ENCODE measurements at places on chromosomes 13 and 19.

DNA sequence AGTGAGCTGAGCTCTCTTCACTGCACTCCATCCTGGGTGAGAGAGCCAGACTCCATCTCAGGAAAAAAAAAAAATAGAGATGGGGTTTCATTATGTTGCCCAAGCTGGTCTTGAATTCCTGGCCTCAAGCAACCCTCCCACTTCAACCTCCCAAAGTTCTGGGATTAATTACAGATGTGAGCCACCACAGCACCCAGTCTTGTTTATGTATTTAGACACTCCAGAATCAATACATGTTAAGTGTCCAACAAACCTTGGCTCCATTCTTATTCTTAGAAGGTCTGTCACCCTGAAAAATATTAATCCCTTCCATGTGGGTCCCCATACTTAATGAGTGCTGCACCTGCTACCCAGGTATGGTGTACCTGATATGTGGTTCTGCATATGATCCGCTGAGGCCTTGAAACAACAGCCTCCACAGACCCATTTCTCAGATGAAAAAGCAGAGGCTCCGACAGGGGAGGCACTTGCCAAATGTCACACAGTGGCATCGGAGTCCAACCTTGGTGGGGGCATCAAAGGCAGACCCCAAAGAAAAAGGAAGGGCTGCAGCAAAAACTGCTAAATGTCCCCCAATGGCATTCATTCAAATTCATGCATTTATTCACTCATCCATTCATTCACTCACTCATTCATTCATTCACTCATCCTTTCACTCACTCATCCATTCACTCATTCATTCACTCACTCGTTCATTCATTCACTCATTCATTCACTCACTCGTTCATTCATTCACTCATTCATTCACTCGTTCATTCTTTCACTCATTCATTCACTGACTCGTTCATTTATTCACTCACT is 16.7 kb downstream of the TICAM1 start:
- no peak for DNase-seq

DNA sequence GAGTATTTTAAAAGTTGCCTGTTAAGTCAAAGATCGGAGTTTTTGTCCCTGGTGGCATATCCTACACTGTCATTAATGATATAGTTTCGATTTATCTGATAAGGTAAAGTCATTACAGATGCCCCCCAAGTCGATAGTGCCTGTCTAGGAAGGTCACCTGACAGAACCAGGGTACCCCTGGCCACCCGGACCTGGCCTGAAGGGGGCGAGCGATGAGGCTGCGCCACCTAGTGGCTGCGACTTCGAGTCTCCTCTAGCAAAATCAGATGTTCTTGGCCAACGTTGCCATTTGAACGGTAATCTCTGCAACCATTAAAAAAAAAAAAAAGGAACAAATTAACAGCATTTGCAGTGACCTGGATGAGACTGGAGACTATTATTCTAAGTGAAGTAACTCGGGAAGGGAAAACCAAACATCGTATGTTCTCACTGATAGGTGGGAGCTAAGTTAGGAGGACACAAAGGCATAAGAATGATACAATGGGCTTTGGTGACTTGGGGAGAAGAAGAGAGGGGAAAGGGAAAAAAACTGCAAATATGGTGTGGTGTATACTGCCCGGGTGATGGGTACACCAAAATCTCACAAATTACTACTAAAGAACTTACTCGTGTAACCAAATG is 565.1 kb downstream of the LIG4 start:
- peak; percentile 14 for DNase-seq

GRCh38 chr13:23588666-23589065 is 18.5 kb downstream of the TNFRSF19 start:
- no peak for DNase-seq

DNA sequence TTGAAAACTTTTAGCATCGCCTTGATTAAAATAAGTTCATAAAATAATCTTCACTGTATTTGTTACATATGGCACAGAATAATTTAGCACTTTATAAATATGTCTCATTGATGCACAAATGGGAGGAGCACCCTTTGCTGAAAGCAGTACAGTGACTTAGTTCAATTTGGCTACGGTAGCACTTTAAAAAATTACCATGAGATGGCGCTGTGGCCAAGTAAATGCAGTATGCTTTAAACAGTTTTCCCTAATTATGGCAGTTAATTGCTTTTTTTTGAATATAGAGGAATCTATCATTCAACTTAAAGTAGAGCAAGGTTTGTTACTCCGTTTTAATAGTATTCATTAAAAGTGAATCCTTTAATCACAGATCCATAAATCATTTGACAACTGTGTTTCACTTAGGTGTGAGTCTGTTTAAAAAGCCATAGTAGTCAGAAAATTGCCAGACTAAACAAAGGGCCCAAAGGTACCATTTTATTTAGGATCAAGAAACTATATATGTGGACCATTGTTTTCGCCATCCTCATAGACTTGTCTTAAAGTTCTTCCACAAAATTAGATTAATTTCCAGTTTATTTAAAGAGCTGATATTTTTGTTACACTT is 34.7 kb upstream of the ESD start:
- DNase-seq = peak; percentile 18

GRCh38 chr19:52237771-52238400 is 31.5 kb upstream of the ZNF766 start:
- DNase-seq = peak; percentile 42

DNA sequence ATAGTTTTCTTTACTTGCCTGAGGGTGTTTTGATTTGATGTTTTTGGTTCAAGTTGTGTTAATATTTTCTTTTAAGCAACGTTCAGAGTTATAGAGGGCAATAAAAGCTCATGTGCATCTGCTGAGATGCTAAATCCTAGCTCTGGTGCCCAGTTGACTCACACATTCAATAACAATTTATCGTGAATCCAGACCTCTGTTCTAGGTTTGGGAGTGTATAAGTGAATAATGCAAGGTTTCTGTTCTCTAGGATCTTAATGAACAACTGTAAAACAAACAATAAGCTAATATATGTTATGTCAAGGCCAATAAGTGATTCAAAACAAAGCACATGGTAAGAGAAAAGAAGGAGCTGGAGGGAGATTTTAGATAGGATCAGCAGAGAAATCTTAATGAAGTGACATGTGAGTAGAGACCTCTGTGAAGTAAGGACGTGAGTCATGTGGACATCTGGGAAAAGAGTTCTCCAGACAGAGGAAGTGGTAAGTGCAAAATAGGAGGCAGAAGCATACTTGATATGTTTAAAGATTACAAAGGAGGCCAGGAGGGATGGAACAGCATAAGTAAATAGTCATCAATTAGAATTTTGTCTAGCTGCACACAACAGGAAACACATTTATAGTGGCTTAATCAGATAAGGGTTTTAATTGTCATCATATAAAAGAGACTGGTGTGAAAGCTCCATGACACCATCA is 278.5 kb upstream of the HTR2A start:
- DNase-seq = no peak

DNA sequence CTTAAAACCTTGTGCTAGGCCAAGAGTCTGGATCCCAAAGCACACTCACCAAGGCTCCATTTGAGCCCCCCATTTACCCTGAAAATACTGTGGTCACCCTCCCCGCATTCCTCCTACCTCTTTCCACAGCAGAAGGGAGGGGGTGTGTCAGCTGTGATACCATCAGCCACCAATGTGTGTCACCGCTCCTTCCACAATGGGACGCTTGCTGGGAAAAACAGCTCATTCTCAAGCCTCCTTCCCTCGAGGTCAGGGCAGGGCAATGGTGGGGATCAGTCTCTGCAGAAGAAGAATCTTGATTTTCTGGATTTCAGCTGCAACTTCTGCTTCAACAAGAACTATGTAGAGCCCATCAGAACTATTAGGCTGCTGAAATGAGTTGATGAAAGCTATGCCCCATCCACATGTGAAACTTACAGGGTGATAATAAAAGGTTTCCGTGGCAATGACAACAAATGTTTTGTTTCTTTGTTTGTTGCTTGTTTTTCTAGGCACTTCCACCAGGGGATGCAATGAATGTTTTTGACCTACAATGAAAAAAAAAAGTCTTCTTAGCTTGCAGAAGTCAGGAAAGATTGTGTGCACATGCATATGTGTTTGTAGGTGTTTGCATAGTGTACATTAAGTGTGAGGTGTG is 26.4 kb upstream of the ZNF507 start:
- no peak for DNase-seq

- no peak for DNase-seq
These were observed 1.7 kb upstream of the C19orf85 start for GRCh38 chr19:55466241-55466614.

GRCh38 chr13:108086678-108087077 is 128.7 kb downstream of the LIG4 start:
- no peak for DNase-seq

DNA sequence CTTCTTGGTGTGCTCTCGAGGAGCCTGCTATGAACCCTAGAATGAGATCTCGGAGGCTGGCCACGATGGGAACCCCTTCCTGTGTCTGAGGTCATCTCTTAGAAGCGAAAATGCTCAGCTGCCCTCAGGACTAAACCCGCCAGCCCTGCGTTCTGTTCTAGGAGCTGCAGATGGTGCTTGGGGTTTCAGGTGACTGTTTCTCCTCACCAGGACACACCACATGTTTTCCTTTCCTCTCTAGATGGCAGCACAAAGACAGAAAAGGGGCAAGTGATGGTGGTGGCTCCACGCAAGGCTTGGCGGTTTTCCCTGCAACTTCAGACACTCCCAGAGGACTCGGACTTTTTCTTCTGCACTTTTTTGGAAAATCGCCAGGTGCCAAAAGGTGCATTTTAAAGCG is 60.1 kb downstream of the RNASEH2B start:
- DNase-seq = no peak

GRCh38 chr19:32581705-32582179 is 752 bp downstream of the PDCD5 start:
- DNase-seq = no peak

DNA sequence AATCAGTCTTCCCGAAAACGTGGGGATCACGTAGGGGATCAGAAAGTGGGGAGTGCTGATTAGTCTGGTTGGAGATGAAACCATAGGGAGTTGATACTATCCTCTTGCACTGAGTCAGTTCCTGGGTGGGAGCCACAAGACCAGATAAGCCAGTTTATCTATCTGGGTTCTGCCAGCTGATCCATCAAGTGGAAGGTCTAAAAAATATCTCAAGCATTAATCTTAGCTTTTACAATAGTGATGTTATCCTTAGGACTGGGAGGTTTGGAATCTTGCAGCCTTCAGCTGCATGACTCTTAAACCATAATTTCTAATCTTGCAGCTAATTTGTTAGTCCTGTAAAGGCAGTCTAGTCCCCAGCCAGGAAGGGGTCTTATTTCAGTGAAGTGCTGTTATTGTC is 2474.2 kb downstream of the PCDH9 start:
- no peak for DNase-seq

DNA sequence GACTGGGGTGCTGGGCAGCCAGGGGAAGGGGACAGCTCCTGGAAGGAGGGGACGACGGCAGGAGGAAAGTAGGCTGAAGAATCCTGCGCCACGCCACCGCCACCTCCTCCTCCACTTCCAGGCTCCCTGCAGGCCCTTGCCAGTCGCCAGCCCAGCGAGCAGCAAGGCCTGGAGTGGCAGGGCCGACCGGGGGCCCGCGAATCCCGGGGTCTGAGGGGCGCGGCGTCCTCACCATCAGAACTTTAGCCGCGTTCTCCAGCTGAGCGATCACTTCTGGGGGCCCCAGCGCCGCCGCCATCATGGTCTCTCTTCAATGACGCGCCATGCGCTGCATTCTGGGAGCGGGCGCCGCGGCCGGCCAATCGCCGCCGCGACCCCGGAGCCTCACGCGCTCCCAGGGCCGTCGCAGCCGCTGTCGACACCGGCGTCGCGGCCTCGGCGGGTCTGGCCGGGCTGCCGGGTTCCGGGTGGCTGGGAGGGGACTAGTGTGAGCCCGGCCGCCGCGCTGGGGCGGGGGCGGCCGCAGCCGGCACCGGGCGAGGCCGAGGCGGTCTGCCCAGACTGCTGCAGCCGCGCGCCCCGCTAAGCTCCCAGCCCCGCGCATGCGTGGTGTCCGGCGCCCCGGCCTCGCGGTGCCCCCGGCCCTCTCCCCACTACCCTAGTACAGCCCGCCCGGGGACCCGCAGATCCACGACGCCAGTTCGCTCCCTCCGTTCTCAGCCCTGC is at the start of gene XPO4:
Gene XPO4 (minus strand): TSS at position 309 of the 726 bp plus-strand sequence. CDS start 8 bp downstream, at position 301.
- peak; percentile 68 for DNase-seq

- no peak for DNase-seq
These were observed 10.4 kb upstream of the GIPR start for GRCh38 chr19:45657520-45658167.

- no peak for DNase-seq
These were observed 21.3 kb upstream of the MTRF1 start for GRCh38 chr13:41284512-41285288.

DNA sequence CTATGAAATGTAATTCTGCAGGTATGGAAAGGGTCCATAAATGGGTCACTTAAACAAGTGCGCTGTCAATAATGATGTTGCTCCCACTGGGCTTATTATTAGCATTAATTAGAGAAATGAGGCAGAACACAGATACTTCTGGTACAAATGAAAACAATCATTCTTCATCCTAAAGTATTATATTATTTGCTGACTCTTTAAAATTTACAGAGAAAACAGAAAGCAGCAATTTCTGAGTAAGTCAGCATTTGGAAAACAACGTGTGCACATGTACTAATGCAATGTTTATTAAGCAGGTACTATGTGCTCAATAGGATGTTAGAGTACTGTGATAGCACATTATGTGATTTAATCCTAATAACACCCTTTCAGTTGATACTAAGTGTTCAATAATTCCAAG is 2.4 kb upstream of the ZNF676 start:
- DNase-seq = no peak

DNA sequence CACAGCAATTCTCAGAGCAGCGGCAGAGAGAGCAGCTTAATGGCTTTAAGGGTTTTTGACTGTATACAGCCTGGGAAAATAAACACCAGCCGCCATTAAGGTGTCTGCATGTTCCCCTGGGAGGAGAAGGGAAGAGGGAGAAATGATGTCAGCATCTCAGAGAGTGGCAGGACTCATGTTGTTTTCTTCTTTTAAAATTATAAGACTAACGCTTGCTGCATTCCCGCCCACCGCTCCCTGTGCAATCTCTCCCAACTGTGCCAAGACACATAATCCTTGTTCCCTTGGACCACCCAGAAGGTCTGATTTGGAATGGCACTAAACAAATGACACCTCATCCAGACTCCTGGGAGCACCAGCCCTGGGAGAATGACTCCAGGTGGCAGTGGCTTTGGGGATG is 27.7 kb upstream of the FAM216B start:
- no peak for DNase-seq

- no peak for DNase-seq
These were observed 824.3 kb upstream of the ATXN8OS start for GRCh38 chr13:69283301-69283700.

DNA sequence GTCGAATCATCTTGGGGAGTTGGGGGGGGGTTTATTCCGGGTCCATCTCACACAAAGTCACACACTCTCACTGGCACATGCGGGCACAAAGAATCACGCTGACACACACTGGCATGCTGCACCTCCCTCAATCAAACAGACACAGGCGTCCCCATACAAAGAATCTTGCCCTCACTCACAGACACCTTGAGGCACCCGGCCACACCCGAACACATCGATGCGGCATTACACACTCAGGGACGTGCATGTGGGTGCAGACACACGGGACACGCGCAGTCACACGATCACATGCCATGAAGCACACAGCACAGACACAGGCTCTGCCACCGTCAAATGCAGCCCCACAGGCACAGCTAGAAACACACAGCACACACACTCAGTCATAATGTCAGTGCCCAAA is 7.8 kb downstream of the NFIX start:
- DNase-seq = no peak

Measured in CD8-positive, alpha-beta T cell (primary cell).